Fibroblast of the conjunctiva (primary cell): ENCODE measurements at places on chromosomes 2 and 18.

GRCh38 chr2:236579746-236580315, 10.2 kb downstream of the ACKR3 start:
- DNase-seq, result no peak

DNA sequence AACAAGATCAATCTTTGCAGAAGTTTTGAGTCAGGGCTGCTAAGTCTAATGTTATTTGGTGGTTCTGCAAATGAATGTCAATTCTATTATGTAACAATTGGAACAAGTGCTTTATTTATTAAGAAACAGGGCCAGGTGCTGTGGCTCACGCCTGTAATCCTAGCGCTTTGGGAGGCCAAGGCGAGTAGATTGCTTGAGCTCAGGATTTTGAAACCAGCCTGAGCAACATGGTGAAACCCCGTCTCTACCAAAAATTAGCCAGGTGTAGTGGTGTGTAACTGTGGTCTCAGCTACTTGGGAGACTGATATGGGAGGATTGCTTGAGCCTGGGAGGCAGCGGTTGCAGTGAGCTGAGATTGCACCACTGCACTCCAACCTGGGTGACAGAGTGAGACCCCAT, 13.2 kb upstream of the RNF103 start:
- no peak for DNase-seq

DNA sequence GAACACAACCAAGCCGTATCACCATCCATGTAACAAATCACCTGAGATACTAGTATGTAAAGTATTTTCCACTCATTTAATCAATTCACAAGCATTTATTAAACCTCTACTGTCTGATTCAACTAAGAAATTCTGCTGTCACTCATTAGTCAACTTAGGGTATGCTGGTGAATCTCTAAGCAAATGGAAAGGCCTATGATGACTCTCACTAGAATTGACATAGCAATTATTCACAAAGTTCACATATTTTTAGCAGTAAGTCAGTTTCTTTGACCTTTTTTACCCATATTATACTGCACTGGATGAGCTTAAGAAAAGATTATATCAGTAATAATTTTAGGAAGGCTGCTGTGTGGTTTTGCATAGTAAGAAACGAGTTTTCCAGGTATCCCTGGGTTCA, 130.1 kb downstream of the SLC8A1 start:
- DNase-seq, result no peak

DNA sequence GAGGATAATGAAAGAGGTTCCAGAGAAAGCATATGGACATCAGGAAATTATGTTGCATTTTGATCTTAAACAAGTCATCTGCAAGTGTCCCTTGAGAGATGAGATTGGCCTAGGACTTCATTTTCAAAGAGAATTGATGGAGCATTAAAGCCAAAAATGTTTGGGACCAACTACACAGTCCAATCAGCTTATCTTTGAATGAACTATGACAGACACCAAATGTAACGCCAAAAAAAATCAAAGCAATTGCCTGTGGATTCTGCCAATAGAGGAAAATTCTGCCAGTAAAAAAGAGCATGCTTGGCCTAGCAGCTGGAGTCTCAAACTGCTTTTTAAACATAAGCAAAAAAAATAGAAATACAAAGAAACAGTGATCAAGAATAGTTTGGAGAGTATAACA, 594.5 kb upstream of the CHAC2 start:
- no peak for DNase-seq

GRCh38 chr2:107136733-107137132, 250.8 kb upstream of the ST6GAL2 start:
- no peak for DNase-seq

DNA sequence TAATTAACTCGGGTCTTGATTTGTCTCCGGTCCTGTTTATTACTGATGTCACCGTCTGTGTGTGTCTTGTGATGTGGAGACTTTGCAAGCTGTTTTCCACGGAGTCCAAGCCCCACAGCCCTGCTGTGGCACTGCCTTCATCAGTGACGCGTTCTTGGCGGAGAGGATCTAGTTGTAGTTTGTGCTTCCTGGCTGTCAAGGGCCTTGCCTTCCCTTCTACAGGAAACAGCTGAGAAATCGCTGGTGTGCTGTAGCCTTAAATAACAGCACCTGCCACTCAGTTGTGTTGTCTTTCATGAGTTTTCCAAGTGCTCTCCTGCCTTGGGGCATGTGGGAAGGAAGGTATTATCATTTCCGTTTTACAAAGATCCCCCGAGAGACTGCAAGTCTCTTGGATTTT, 26.3 kb downstream of the CTIF start:
- no peak for DNase-seq

- no peak for DNase-seq
Observed at GRCh38 chr18:66640431-66640830, 36.5 kb upstream of the CDH19 start.

GRCh38 chr2:159446201-159446600, 159.7 kb upstream of the WDSUB1 start:
- no peak for DNase-seq

- DNase-seq, result no peak
Observed at GRCh38 chr2:204824751-204825453, 279.6 kb downstream of the PARD3B start.

GRCh38 chr2:176392249-176392648, 123.0 kb downstream of the MTX2 start:
- DNase-seq, result no peak

- DNase-seq, result no peak
Observed at GRCh38 chr2:219475697-219476651, 22.7 kb upstream of the GMPPA start.

- DNase-seq, result no peak
Observed at GRCh38 chr2:210663631-210664089, 107.3 kb downstream of the CPS1 start.

GRCh38 chr18:3323900-3324299, 62.0 kb downstream of the MYL12B start:
- no peak for DNase-seq

DNA sequence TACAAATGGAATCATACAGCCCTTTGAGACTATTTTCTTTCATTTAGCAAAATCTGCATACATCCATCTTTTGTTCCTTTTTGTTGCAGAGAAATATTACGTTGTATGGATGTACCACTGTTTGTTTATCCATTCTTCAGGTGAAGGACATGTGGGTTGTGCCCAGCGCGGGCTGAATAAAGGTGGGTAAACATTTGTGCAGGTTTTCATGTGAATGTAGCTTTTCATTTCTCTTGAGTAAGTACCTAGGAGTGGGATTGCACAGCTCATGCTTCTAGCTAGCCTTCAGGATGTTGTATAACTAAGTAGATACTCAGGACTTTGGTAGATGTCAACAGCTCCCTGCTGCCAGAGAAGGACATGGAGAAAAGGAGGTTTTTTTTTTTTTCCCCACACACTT, 50.6 kb upstream of the SPRED2 start:
- DNase-seq, result no peak

DNA sequence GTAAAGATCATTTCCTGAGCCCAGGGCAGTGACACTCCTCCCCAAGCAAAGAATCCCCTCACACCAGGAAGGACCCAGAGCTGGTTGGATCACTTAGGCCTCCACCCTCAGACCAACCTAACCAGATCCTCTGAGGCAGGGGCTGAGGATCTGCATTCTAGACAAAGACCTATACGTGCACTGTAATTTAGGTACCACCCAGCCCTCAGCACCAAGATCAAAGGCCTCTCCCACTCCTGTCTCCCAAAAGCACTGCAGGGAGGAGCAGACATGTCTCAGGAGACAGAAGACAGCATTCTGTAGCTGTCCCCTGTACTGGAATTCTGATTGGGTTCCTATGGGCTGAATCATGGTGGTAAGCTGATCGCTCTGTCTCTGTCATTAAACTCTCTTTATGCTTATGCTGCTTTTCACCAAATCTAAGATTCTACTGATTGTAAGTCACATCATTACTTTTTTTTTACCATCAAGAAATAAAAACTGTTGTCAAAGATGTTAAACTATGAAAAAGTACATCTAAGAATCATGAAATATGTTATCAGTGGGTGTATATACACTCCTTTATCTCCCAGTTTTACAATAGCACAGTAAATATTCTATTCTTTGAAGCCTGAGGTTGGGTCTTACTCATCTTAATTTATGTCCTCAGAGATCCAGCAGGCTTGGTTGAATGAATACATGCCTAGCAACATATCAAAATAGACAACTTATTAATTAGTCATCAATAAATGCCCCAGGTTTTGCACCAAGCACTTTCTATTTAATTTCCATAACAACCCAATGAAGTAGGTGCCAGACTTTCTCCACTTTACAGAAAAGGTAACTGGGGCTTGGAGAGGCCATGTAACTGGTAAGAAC, 28.3 kb downstream of the MCFD2 start:
- DNase-seq, result no peak

- no peak for DNase-seq
Observed at GRCh38 chr2:11891028-11891427, 144.6 kb downstream of the LPIN1 start.

DNA sequence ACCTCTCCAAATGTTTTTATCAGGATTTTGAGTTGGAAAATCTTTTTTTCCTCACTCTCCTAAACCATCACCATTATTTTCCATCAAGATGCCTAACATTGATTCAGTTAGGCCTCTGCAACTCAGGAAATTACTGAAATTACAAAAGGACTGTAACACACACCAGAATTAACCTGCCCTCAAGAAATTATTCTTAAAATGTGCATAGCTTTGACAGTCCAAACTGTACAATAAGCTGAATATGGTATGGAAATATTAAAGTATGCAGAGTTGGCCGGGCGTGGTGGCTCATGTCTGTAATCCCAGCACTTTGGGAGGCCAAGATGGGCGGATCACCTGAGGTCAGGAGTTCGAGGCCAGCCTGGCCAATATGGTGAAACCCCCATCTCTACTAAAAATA, 50.2 kb upstream of the PHLPP1 start:
- DNase-seq, result no peak

DNA sequence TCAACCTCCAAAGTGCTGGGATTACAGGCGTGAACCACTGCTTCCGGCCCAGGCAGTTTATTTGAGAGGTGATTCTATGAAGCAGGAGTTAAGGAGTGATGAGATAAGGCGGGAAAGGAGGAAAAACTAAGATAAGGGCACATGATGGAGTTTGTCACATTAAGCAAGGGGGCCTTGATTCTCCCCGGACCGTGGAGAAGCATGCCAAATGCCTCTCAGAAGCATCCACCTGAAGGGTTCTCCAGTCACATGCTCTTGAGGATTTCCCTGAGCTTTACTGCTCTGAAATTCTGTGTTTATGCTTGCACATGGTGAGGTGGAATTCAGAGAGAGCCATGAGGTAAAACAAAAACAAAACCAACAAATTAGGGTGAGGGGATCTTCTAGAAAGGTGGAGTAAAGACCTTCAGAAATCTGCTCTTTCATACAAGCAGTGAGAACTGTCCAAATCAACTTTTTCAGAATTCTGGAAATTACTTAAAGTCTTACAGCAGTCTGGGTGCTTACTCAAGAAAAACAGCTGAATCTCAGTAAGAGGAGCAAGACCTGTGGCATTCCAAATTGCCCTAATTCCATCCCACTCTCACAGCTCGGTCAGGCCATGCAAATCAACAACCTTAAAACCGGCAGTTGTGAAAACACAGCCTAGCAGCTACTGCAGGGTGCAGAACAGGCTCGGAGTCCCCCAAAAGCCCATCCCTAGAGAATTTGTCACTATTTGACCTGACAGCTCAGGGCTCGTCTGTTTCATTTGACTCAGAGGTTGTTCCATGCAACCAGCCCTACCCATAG, 69.1 kb upstream of the CTLA4 start:
- no peak for DNase-seq

DNA sequence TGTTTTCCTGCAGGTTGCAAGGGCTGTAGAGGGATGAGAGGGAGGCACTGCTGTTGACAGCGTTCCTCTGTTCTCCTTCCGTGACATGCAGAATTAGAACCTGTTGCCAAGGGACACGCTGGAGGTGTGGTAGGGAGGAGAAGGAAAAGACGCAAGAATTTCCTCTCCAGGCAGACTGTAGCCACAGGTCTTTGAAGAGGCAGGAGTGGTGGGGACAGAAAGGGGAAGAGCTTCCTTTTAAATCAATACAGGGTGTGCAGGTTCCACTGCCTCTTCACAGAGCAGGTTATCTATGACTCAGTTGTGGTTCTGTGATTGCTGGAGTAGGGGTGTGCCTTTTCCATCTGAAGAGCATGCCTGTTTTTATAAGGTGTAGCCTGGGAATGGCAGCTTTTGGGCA, 133.0 kb downstream of the WDSUB1 start:
- DNase-seq, result no peak

GRCh38 chr2:202035089-202035940, 1.7 kb downstream of the FZD7 start:
- DNase-seq, result peak; percentile 67

GRCh38 chr18:35581898-35582641, 530 bp downstream of the GALNT1 start:
- no peak for DNase-seq

- DNase-seq, result no peak
Observed at GRCh38 chr2:123362671-123363440, 662.2 kb upstream of the CNTNAP5 start.

GRCh38 chr2:219285373-219285735, 6.2 kb downstream of the DNAJB2 start:
- no peak for DNase-seq

- no peak for DNase-seq
Observed at GRCh38 chr2:236928380-236929037, 157.2 kb upstream of the COPS8 start.

DNA sequence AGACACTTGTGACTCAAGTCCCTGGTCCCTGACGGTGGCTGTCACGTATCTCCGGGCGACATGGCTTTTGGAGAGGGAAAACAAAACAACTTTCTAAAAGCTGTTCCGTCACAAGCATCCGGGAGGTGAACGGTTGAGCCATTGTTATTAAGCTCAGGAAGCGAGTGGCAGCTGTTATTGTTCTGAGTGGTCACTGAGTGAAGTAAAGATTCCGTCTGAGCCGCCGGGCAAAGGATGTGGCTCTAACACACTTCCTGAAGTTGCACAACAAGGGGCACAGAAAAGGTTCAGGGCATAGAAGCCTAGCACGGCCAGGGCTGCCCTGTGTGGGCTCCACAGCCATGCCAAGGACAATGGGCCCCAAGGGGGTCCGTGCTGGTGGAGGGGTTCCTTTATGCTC, 24.3 kb downstream of the INPP5D start:
- DNase-seq, result no peak

- no peak for DNase-seq
Observed at GRCh38 chr18:37565977-37566478, 430 bp upstream of the CELF4 start.

- DNase-seq, result no peak
Observed at GRCh38 chr2:162365392-162365791, 21.5 kb downstream of the GCA start.
